ENCODE measurements at places on chromosomes 13 and 19.

GRCh38 chr19:806815-807421, 9.7 kb downstream of the PTBP1 start:
- DNase-seq = no peak

GRCh38 chr13:97139691-97140090, 82.4 kb upstream of the MBNL2 start:
- no peak for DNase-seq

GRCh38 chr19:38413416-38413815, 10.5 kb downstream of the FAM98C start:
- no peak for DNase-seq

DNA sequence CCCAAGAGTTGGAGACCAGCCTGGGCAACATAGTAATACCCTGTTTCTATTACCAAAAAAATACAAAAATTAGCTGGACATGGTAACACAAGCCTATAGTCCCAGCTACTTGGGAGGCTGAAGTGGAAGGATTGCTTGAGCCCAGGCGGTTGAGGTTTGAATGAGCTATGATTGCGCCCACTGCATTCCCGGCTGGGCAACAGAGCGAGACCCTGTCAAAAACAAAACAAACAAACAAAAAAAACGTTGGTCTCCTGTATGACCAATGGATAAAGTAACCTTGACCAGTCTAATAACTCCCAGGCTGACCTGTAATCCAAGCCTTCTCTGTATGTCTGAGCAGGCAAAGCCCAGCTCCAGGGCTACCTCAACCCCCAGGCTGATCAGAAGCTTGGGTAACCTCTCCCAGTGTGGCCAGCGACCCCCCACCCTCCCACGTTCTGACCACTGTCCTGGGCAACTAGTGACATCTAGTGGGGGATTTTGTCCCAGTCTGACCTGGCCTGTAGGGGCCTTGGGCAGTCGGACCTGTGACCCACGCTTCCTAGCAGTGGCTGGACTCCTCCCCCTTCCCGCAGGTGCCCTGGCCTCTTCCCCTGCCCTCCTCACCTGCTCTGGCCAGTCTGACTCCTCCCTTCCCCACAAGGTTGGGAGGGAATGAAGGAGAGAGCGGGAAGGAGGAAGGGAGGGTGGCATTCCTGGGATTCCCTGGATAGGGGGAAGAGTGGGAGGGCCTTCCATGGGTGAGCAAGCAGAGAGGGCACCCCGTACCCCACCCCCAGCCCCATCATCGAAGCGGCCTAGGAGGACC, 1.0 kb upstream of the BCAM start:
- DNase-seq = peak; percentile 2

DNA sequence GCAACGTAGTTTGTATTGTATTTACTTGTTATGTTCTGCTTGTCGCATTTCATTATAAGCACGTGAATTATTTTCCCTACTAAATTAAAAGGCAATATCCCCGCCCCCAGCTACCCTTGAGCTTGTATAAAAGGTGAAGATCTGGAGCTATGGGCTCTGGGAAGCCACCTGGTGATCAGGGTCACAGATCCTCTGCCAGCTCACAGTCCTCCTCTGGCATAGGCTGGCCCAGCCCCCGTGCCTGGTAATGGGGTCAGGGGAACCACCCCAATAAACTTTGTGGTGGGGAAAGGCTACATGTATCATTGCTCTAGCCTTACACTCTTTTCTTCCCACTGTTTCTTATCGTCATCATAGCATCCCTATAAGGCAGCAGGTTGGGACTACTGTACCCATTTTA, 190.2 kb upstream of the TSHZ3 start:
- no peak for DNase-seq

GRCh38 chr19:39874404-39874803, 28.2 kb upstream of the FBL start:
- no peak for DNase-seq

- no peak for DNase-seq
Measured at GRCh38 chr19:2574478-2574931, 98.6 kb downstream of the GADD45B start.

DNA sequence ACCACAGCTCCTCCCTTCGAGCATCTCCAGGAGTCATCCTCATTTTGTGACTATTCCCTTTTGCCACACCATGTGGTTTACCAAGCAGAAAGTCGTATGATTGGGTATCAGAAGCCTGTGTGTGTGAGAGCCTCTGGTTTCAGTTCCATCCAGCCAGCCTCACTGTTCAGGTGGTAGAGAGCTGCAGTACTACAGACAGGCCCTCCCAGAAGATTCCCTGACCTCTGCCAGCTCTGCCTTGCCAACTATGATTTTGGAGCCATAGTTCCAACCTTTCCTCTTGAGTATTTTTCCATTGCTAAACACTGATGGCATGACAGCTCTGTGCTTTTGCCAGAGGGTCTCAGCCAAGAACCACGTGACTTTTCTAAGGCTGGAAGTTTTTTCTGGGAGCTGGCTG, 82.5 kb downstream of the DHRS12 start:
- no peak for DNase-seq

DNA sequence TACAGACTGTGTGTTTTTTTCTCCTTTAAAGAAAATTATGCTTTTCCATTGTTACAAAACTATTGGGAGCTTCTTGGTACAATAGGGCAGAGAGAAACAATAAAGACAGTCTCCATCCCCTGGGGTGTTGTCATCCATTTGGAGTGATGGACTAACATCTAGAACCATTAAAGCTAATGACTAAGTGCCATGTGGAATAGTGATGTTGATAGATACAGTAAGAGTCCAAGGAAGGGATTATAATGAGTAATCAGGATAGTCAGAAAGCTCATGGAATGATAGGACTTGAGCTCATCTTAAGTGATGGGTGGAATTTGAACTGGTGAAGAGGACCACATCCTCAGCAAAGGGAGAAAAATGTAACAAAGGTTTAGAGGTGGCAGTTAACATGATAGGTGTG, 24.1 kb upstream of the FRY start:
- no peak for DNase-seq

DNA sequence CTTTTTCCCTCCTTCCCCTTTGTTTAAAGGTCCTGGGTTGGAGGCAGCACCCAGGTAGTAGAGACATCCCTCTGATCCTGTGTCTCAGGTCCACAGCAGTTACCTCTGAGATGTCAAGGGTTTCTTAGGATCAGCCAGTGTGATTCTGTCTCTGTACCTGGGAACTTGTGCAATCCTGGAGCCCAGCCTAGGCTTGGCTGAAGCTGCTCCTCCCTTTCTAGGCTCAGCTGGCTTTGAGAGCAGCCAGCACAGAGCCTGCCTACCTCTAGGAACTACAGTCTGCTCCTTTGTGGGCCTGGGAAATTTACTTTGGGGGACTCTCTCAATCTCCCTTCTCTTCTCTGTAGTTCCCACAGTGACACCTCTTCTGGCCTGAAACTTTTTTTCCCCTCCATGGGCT, 171.6 kb downstream of the MTUS2 start:
- DNase-seq = no peak

- DNase-seq = peak; percentile 93
Measured at GRCh38 chr19:12194827-12195731, 32.2 kb downstream of the ZNF136 start.

- no peak for DNase-seq
Measured at GRCh38 chr19:10815969-10816644, 19.9 kb downstream of the TMED1 start.

DNA sequence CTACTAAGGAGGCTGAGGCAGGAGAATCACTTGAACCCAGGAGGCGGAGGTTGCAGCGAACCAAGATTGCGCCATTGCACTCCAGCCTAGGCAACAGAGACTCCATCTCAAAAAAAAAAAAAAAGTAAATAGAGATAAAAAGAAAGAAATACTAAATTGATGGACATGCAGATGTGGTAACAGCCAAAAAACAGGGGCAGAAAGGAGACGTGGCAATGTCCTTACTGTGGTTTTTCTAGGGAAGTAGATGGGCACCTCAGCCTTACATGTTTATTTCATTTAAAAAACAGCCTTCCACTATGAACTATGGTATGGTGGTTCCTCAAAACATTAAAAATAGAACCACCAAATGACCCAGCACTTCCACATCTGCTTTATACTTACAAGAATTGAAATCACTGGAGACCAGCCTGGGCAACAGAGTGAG, 6.5 kb upstream of the EIF3G start:
- no peak for DNase-seq

- peak; percentile 51 for DNase-seq
Measured at GRCh38 chr13:112756511-112756966, 66.7 kb downstream of the ATP11A start.

DNA sequence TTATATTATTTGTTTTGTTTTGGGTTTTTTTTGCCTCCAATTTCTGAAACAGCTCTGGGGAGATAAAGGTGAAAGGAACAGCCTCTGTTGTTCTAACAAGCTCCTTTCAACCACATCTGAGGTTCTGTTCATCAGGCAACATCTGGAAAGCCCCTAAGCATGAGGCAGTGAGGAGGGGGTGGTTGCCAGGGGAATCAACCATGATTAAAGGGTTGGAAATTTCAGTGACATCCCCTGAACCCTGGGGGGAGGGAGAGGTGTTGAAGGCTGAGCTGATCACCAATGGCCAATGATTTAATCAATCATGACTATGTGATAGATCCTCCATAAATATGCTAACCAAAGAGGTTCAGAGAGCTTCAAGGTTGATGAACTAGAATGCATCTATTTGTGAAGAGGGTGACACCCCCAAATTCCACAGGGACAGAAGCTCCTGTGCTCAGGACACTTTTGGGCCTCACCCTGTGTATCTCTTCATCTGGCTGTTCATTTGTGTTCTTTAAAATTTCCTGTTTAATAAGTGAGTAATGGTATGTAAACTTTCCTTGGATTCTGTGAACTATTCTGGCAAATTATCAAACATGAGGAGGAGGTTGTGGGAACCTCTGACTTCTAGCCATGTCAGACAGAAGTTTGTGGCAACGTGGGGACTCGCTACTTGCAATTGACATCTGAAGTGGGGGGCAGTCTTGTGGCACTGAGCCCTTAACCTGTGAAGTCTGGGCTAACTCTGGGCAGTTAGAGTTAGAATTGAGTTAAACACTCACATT, 221.3 kb downstream of the NHLRC3 start:
- DNase-seq = no peak

DNA sequence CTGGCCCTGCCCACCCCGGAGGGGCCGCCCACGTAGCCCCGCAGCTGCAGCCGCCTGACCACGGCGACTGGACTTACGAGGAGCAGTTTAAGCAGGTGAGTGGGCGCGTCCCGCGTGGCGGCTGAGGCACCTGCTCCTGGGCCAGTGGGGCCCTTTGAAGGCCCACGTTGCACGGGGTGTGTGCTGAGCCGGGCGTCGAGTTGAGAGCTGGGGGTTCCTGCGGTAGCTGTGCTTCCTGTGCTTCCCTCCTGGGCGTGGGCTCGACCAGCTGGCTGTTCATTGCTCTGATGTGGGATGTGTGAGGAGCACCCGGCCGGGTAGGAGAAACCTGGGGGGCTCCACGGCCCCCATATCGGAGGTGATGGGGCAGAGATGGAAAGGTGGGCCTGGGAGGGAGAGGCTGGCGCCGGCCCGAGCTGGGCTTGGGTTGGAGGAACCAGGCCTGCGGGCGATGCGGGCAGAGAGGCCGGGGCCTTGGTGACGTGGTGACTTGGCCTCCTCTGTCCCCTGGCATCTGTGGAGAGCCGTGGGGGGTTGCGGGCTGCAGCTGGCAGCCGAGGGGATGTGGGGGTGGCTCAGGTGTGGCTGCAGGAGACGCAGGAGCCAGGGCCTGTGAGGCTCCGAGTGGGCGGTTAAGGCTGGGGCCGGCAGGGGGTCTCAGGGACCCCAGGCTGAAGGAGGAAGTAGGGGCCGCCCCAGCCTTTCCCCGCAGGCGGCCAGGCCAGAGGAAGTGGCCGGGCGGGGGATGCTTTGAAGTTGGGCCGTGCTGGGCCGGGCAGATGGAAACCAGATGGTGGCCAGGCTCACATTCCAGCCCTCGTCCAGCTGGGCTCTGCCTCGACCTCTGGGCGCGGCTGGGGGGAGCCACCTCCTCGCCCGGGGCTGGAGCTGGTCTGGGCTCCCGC, 7.1 kb downstream of the ARID3A start:
- no peak for DNase-seq

DNA sequence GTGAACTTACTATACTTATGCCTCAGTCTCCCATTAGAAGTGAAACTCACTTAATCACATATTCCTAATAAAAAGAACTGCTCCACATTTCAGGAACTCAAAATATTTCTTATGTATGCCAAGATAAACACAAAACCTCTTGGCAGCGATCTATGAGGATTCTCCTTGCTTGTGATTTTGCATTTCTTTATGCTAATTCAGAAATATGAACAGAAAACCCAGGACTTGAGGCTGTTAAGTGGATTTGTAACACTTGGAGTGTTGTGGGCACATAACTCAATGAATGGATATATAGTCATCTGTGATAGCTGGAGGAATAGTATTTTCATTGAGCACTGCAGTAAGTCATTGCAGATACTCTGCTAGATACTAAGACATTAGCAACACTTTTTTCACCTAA, 5.6 kb upstream of the KATNAL1 start:
- DNase-seq = no peak

DNA sequence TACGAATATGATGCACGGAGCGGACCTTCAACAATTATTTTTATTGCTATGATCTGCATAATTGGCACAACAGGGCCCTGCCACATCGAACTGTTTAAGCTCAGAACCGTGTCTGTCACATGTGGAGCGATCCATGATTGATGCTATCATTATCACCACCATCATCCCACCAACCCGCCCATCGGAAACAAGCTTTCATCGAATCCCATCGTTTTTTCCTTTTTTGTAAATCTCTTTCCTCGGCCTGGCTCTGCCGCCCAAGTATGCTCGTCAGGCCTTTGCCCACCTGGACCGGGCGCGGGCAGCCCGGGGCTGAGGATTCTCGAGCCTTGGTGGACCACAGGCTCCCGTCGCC, 533 bp upstream of the DCAF15 start:
- DNase-seq = no peak

DNA sequence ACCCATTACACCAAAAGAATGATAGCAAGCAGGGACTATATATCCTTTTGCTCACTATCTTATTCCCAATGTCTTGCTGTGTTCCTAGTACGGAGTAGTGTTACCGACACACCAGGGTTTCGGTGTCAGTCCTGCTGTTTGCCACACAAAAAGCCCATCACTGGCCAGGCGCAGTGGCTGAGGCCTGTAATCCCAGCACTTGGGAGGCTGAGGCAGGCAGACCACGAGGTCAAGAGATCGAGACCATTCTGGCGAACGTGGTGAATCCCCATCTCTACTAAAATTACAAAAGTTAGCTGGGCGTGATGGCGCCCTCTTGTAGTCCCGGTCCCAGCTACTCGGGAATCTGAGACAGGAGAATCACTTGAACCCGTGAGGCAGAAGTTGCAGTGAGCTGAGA, 1467.3 kb upstream of the MIR17HG start:
- no peak for DNase-seq

GRCh38 chr13:27423333-27423732, 1.1 kb upstream of the GTF3A start:
- no peak for DNase-seq

DNA sequence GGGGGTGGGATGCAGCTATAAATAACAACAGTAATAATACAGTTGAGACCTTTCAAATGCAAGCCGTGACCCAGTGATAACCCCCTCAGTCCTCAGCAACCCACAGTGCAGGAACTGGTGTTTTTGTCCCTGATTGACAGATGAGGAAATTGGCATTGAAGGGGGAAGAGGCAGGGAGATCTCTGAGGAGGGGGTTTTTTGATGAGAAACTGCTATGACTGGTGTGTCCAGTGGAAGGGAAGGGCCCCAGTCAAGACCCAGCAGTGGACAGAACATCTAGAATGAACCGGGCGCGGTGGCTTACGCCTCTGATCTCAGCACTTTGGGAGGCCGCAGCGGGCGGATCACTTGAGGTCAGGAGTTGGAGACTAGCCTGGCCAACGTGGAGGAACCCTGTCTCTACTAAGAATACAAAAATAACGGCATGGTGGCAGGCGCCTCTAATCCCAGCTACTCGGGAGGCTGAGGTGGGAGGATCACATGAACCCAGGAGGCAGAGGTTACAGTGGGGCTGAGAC, 1.9 kb downstream of the MAP1S start:
- no peak for DNase-seq

- DNase-seq = no peak
Measured at GRCh38 chr19:45553464-45553863, 31.1 kb downstream of the OPA3 start.
